Common myeloid progenitor, CD34-positive (primary cell): ENCODE measurements at places on chromosomes 1 and 21.
A peak's percentile ranks its signal among the peaks of the same experiment; 100 is the strongest.

DNA sequence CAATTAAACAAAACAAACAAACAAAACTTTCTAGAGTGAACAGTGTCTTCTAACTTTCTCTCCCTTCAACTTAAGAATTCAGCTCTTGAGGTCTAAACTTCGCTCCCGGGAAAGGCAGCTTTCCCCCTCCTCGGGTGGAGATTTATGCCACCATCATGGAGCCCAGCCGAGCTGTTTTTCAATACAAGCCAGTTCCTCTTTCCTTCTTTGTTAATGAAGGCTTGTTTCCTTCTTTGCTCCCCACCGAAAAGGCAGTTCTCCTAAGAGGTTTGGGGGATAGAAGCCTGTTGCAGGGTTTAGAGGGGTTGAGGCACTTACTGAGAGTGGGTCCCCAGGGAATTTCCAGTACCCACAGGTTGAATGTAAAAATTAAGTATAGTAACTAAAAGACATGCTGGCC lies 26.5 kb downstream of the OLIG1 start:
- peak; percentile 35 for DNase-seq

DNA sequence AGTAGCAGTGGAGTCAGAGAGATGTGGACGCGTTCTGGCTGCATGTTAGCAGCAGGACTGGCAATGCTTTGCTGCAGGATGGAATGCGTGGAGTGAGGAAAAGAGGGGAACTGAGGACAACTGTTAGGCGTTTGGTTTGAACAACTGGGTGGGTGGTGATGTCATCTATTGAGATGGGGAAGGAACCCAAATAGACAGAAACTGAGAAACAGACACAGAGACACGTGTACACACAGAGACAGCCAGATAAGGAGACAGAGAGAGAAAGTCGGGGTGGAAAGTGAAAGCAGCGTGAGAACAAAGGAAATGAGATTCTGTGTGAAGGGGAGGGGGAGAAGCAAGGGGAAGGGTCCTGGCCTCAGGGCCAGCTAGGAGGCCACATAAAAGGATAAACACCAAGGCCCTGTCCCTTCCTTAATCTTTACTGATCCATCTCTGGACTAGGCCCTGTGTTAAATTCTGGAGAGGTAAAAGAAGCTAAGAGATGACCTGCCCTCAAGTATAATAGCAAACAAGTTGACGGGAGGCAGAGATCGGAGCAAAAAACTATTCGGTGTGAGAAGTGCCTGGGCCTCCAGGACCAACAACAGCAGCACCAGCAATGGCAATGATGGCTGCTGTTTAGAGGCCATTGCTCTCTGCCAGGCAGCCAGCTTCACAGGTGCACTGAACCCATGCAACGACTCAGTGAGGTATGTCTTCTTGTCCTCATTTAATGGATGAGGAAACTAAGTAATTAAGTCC lies 31.6 kb downstream of the VWA5B1 start:
- DNase-seq, result no peak

- no peak for DNase-seq
Observed at GRCh38 chr1:238892612-238893011, 493.8 kb upstream of the CHRM3 start.

GRCh38 chr1:103949779-103950178 lies 200.1 kb downstream of the AMY1C start:
- no peak for DNase-seq

GRCh38 chr1:54353959-54354358 lies 52.2 kb downstream of the SSBP3 start:
- no peak for DNase-seq

DNA sequence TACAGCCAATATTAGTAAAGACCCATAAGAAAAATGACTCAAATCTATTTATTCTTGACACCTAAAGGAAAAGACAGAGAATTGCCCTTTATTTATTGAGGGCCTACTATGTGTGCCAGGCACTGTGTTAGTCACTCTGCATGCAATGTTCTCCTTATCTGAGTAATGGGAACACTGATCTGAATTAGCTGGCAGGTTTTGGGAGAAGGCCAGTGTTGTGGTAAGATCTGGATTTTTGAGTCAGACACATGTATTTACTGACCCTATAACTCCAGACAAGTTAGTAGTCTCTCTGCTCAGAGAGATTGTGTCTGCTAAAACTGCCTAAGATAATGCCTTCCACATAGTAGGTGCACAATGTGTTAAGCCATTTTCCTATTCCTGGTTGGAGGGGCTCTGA lies 17.3 kb downstream of the LCE4A start:
- DNase-seq, result no peak

DNA sequence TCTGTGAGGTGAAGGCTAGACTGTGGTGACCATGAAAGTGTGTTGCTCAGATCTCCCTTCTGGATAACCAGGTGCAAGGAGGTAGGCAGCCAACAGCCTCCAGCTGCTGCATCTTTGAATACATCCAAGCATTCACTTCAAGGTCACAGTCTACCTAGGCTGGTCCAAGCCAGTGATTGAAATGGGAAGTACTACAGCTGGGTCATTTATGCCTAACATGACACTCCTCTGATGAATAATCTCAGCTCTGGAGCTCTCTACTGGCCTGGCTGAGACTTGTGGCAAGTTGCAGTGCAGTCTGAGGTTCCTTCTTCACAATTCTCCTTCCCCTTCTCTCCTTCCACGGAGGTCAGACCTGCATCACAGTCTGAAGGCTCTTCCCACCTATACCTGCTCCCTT lies 35.0 kb upstream of the ARHGAP29 start:
- DNase-seq, result no peak

DNA sequence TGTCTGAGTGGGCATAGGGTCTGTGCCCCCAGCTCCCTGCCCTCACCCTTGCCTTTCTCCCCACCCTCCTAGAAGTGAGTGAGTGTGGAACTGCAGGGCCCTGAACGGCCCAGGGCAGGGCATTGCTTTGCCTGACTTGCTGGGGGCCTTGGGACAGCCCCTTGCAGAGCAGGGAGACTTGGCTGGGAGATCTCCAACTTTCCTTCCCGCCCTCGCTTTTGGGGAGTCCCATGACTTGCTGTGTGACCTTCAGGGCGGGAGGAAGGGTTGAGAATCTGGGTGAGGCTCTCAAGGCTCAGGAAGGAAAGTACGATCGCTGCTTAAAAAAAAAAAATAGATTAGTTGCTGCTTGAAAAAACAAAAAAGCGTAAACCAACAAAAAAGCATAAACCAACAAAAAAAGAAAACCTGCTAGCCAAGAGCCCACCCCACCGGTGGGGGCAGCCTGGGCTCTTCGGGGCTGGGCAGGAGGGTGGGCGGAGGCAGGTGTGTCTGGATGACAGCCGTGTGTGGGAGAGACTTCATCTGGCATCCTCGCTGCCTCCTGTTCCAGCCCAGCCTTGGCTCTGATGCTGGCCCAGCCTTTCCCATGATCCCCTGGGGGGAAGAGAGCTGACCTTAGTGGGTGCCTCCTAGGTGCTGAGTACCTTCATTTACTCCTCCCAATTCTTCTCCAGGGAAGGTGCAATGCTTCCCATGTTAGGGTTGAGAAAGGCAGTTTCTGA lies 6.5 kb downstream of the NBL1 start:
- DNase-seq, result no peak

DNA sequence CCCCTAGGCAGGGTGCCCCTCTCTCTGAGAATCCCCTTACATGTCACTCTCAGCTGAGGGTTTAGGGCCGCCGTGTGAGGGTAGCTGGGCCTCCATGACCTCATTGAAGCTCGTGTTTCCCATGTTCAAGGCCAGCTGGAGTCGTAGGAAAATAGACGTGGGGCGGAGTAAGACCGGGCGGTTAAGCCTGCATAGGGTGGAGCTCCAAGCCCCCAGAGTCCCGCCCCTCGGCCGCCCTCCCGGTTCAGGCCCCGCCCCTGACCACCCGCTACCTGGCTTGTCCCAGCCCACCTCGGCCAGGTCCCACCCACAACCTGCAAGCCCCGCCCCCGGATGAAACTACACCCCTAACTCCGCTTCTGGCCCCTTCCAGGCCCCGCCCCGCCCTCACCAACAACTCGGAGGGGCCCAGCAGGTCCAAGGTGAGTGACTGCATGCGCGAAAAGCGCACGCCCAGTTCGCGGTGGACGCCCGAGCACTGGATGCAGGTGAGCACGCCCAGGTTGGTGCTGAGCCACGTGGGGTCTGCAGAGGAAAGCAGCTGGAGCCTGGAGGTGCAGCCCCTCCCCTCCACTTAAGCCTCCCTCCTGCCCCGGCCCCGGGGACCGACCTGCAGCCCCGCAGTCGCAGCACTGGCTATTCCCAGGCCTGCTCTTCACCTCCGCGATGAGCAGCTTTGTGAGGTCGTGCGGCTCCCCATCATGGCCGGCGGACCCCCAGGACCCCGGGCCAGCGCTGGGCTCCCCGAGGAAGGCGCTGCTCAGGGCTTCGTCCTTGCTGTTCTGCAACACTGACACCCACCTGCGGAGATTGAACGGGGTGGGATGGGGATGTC lies 12.2 kb upstream of the TCEA3 start:
- peak; percentile 30 for DNase-seq

GRCh38 chr21:36183144-36183795 lies 26.6 kb downstream of the DOP1B start:
- no peak for DNase-seq

DNA sequence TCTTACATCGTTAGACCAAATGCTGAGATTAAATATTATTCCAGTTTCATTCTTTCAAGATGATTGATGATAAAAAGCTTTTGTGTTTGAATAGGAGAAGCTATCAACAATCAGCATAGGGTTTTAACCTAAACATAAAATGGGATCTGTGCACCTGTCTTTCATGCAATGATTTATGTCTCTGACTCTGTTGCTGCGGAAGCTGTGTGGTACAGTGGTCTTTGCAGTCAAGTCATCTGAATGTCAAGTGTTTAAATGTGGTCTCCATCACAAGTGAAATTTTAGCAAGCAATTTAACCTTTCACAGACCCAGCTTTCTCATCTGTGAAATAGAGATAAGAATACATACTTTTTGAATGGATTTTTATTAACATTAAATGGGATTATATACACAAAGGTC lies 107.2 kb downstream of the PLPPR5 start:
- peak; percentile 89 for DNase-seq

- DNase-seq, result no peak
Observed at GRCh38 chr1:110689868-110690267, 15.1 kb upstream of the KCNA3 start.

GRCh38 chr1:6171548-6172124 lies 8.5 kb downstream of the CHD5 start:
- DNase-seq, result peak; percentile 60

- no peak for DNase-seq
Observed at GRCh38 chr1:104082221-104082620, 332.5 kb downstream of the AMY1C start.

DNA sequence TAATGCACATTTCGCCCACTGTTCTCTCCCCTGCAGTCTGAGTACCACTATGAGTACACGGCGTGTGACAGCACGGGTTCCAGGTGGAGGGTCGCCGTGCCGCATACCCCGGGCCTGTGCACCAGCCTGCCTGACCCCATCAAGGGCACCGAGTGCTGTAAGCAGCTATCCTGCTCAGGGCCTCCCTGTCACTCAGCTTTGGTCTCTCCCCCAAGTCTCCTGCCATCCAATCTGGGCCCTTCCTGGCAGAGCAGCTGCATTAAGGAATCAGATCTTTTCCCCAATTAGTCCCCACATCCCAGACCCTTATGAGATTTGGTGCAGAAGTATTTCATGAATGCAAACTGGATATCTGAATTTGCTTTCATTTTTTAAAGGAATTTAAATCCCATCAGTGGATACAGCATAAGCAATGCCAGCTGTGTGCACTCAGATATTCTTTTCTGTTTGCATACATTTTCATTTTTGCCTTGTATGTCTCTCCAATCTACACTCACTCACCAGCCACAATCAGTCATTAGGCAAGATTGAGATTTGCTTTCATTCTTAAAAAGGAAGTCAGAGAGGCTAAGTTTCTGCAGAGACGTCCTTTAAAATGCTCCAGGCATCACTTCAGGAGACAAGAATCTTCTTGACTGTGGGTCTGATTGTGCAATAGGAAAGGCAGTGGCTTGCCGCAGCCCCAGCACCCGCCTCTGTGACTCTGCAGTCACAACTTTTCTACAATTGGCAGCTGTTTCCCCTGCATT lies 48.1 kb downstream of the ELAPOR1 start:
- DNase-seq, result peak; percentile 79

- DNase-seq, result no peak
Observed at GRCh38 chr1:26187882-26188281, 2.5 kb upstream of the CATSPER4 start.

GRCh38 chr1:36417931-36418330 lies 20.2 kb upstream of the LSM10 start:
- DNase-seq, result no peak

DNA sequence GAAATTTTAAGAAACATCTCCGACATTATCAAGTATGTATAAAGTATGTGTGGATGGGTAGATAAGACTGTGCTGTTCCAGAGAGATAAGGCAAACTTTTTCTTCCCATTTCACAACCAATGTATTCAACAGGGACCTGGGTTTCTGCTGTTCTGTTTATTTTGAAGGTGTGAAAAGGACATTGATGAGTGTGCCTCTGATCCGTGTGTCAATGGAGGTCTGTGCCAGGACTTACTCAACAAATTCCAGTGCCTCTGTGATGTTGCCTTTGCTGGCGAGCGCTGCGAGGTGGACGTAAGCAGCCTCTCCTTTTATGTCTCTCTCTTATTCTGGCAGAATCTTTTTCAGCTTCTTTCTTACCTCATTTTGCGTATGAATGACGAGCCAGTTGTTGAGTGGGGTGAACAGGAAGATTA lies 174.0 kb downstream of the CRB1 start:
- DNase-seq, result peak; percentile 64

DNA sequence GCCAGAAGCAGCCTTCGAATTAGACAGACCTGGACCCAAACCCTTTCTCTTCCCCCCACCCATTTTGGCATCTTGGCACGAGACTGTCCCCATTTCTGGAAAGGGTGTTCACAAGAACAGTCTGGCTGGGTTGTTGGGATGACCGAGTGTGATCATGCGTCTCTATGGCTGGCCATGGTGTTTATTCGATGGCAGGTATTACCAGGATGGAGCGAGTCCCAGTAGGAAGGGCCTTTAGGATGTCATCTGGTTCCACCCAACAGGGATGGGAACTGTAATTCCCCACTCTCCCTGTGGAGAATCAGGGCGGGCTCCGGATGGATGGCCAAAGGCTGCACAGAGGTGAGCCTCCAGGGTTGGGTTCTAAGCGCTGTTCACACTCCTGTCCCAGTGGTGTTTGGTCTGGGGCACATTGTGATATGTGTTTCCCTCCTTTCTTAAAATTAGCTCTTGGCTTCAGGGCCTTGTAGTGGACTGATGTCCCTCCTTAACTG lies 33.4 kb upstream of the ATP5PO start:
- DNase-seq, result no peak

- DNase-seq, result peak; percentile 60
Observed at GRCh38 chr1:154546264-154547063, 12.0 kb downstream of the UBE2Q1 start.

- peak; percentile 40 for DNase-seq
Observed at GRCh38 chr1:70874063-70874462, 173.6 kb downstream of the PTGER3 start.

- DNase-seq, result no peak
Observed at GRCh38 chr1:233470741-233471499, 143.0 kb upstream of the KCNK1 start.

GRCh38 chr1:185309566-185309965 lies 7.5 kb downstream of the IVNS1ABP start:
- no peak for DNase-seq

DNA sequence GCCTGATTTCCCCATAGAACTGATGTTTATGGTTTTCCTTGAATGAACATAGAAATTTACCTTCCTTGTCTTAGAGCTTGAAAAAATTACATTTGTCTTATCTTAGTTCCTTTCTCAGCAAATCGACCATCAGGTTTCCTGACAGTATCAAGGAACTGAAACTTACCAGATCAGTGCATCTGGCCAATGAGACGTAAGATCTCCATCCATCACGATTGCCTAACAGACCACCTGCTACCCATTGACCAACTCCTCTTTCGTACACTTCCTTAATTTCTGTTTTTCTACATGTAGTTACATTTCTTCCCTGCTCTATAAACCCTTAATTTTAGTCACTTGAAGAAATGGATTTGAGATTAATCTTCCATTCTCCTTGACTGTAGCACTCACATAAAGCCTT lies 57.4 kb upstream of the TMPRSS15 start:
- DNase-seq, result peak; percentile 39
